Hair follicular keratinocyte (primary cell): ENCODE measurements at places on chromosomes 5 and 9. TPM values are rescaled to one million over a fixed set of nuclear protein-coding genes. Genes with fewer than 3 reads are reported as not detected.

TOMM5 gene
- total RNA-seq: 131 and 194 TPM in 2 replicates

SUSD3 gene
- total RNA-seq: 2.1 and 3.1 TPM in 2 replicates

TMEM252 gene
- total RNA-seq: not detected in 2 replicates

PCDHGA6 gene
- total RNA-seq: 0.15 and 0.16 TPM in 2 replicates

PAEP gene
- not detected in 2 replicates for total RNA-seq

PCDHGB1 gene
- 0.23 and 0.38 TPM in 2 replicates for total RNA-seq

GHR gene
- 1.3 and 2.0 TPM in 2 replicates for total RNA-seq

C9orf50 gene
- not detected in 2 replicates for total RNA-seq

DMRT3 gene
- total RNA-seq: not detected in 2 replicates

OMD gene
- not detected in 2 replicates for total RNA-seq

OXCT1 gene
- total RNA-seq: 24.8 and 34.2 TPM in 2 replicates

CCDC183 gene
- total RNA-seq: 1.3 TPM in 1 of 2 replicates, not detected in the other

B4GALT7 gene
- 34.1 and 40.7 TPM in 2 replicates for total RNA-seq

FOXD4 gene
- 0.08 and 0.65 TPM in 2 replicates for total RNA-seq

TICAM2 gene
- 0.47 and 1.4 TPM in 2 replicates for total RNA-seq

BNC2 gene
- total RNA-seq: 2.5 and 3.8 TPM in 2 replicates

PPP2R2B gene
- total RNA-seq: 1.8 and 2.7 TPM in 2 replicates

TSSK1B gene
- 0.04 and 0.08 TPM in 2 replicates for total RNA-seq

PRELID2 gene
- 6.5 and 6.6 TPM in 2 replicates for total RNA-seq

PCA3 gene
- total RNA-seq: not detected in 2 replicates

ZNF658 gene
- total RNA-seq: 3.1 and 3.5 TPM in 2 replicates

SPINK13 gene
- total RNA-seq: not detected in 2 replicates

HCN1 gene
- not detected in 2 replicates for total RNA-seq

F2RL1 gene
- total RNA-seq: 47.1 and 69.0 TPM in 2 replicates
